ENCODE measurements at places on chromosomes 12 and 14.

DNA sequence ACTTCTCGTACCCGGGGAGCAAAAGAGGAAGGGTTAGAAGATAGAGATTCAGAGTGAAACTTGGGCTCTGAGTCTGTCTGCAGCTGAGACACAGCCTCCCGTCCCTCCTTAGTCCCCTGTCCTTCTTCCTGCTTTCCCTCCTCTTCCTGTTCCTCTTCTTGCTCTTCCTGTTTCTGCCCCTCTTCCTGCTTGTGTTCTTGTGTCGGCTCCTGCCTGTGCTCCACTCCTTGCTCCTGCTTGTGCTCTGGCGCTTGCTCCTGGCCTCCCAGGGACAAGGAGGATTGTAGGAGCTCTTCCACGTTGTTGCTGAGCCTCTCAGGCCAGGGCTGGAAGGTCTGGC lies 3.0 kb downstream of the ACRBP start:
- DNase-seq: no peak

DNA sequence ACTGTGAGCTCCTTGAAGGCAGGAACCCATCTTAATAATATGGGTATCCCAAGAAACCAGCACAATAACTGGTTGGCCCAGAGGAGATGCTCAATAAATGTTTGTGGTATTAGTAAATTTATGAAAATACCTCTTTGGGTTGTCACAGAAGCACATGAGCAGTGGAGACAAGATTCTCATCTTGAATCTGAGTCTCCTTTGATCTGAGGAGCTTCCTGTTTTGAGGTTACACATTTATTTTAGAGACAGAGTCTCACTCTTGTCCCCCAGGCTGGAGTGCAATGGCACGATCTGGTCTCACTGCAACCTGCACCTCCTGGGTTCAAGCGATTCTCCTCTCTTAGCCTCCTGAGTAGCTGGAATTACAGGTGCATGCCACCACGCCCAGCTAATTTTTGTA lies 247.4 kb downstream of the NRXN3 start:
- no peak for DNase-seq

DNA sequence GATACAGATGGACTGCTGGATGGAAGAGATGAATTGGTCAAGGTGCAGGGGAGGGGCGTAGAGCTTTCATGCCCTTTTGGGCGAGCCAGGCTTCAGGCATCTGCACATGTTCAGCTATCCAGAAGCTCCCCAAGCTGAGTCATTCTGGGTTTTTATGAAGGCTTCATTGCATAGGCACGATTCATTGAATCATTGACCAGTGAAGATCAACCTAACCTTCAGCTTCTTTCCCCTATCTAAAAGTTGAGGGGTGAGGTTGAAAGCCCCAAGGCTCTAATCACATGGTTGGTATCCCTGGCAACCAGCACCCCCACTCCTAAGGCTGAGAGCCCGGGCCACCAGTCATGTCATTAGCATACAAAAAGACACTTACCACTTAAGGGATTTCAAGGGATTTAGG lies 36.3 kb downstream of the RPS29 start:
- no peak for DNase-seq

DNA sequence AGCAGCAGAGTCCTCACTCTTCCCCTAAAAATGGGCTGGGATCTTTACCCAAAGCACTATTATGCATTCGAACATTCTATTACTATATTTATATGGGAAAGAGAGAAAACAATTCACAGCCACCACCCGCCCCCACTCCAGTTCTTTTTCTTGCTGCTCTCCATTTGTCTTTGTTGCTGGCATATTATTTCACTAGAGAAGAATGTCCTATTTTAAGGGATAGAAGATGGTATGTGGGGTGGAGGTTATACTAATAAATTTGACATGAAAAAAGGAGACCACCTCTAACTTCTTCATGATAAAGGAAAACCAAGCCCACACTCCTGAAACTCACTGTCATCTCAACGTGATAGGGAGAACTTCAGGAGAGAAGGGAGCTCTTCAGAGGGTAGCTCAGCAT lies 28.5 kb upstream of the NTF3 start:
- no peak for DNase-seq

DNA sequence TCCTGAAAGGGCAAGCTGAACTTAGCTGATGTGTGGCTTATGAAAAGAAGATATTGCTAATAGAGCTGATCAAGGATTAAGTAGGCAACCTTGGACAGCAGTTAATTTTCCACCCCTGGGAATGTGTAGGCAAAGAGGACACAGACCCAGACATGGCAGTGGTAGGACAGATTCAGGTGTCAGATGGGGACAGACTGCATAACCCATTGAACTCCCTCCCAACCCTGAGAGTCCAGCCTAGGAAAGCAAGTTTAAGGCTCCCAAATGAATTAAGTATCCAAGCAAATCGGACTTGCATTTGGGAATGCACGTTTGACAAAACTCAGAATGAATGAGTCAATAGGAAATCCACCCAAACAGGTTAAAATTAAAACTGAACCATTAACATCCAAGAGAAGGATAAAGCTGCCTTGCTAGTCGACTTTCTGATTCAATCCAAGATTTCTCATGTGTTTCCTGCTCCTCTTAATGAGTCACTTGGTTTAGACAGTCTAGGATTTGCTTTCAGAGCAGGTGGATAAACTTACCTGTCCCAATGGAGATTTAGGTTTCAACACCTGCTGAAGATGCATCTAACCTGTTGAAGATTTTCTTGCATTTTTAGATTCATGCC lies 385.4 kb downstream of the CCDC91 start:
- no peak for DNase-seq

- DNase-seq: no peak
Observed at GRCh38 chr12:89064780-89065179, 287.5 kb downstream of the DUSP6 start.

DNA sequence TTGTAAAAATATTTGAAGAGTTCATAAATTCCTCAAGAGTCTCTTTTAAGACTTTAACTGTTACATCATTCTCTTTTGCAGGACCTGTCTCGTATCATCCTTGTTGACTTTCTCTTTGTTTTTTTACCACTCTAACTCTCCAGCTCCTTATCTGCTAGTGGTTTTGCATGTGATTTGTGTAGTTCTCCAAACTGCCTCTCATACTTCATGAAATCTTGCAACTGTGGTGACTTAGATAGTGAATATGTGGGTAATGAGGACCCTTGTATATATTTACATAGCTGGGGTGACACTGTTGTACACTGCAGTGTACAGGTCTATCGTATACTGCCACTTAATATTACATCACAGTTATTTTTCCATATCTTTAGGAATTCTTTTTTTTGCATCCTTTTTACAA lies 40.2 kb upstream of the EMP1 start:
- DNase-seq: no peak

GRCh38 chr12:56119361-56119796 lies 1.3 kb downstream of the ZC3H10 start:
- DNase-seq: peak; percentile 60

GRCh38 chr12:10242539-10242938 lies 29.9 kb downstream of the GABARAPL1 start:
- no peak for DNase-seq

DNA sequence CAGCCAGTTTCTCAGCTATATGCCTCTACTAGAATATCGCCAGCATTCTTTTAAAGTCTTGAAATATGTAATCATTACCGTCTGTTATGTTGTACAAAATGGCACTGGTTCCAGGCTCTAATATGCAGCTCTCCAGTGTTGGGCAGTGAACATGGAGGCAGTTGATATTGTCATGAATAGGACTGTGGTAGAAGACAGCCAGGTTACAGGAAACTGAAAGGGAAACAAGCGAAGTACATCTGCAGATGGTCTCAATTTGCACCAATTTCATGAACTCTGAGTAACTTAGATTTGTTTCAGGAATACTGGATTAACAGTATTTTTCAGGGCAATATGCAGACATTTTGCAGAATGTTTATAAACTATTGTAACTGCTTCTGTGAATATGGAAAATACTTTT lies 13.4 kb upstream of the KLHL42 start:
- DNase-seq: no peak

GRCh38 chr12:1044199-1044598 lies 53.2 kb downstream of the ERC1 start:
- no peak for DNase-seq

GRCh38 chr12:1972856-1973317 lies 31.4 kb downstream of the DCP1B start:
- no peak for DNase-seq

GRCh38 chr12:22029991-22030390 lies 16.0 kb upstream of the CMAS start:
- no peak for DNase-seq

DNA sequence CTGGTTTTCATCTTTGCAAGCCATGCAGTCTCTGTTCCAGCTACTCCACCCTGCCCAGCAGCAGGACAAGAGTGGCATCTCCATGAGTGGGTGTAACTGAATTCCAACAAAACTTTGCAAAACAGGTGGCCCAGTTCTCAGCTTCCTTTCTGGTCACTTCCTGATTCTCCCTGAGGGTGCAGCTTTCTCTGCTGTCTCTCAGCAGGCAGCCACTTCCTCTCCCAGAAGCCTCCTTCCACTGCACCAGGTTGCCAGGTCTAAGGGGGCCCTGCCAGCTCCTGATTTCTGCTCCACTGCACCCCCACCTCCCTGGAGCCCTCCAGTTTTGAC lies 341.0 kb upstream of the FKBP4 start:
- no peak for DNase-seq

DNA sequence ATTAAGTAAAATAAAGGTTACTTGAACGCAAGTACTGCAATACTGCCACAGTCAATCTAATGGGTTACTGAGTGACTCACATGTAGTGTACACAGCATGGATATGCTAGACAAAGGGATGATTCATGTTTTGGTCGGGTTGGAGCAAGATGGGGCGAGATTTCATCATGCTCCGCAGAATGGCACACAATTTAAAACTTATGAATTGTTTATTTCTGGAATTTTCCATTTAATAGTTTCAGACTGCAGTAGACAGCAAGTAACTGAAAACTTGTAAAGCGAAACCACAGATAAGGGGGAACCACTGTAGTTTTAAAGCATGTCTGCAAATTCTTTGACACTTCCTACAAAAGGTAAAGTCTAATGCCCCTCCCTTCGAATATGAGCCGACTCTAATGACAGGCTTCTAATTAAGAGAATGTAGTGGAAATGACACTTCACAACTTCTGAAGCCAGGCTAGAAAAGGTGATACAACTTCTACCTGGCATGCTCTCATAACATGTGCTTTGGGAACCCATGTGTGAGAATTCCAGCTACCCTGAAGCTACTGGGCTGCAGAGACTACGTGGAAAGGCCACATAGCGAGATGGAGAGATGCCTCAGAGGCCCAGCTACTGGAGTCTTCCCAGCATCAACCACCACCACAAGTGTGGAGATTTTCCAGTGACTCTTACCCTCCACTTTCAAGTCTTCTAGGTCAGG lies 13.9 kb upstream of the TCP11L2 start:
- peak; percentile 53 for DNase-seq

- no peak for DNase-seq
Observed at GRCh38 chr12:54217774-54218241, 29.0 kb upstream of the SMUG1 start.

- DNase-seq: no peak
Observed at GRCh38 chr12:11773889-11774677, 124.6 kb downstream of the ETV6 start.

DNA sequence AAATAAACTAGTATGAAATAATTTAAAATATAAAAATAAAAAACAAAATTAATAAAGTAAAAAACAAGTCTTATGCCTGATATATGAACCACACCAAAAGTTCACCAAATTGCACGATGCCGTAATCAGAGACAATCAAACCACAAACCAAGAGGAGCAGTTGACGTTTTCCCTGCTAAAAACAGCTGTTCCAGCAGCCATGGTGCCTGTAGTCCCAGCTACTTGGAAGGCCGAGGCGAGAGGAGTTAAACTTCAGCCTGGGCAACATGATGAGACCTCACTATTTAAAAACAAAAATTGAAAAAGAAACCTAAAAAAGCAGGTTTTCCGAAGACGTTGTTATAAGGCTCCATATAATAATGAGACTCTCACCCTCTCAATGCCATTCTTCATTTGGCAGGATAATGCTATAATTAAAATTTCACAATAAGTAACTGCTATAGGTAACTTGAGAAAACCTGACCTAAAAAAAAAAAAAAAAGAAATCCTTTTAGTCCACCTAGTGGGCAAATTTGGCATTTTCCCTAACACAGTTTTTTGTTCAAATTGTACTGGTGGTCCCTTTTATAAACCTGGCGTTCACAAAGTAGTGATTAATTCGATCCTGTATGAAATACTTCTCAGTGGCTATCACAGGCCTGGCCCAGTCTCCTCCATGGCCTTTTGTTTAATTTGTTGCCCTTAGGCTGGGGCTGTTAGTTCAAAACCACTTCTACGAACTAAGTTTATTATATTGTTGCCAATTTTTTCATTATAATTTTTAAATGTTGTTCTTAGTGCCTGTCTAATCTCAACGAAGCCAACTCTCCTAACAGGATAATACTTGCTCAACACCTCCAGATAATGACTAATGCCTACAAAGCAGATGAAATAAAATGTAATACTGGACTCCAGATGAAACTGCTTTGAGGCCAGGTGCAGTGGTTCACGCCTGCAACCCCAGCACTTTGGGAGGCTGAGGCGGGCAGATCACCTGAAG lies 62.1 kb downstream of the TNFAIP2 start:
- DNase-seq: no peak

GRCh38 chr14:96393071-96393691 lies 1.3 kb downstream of the AK7 start:
- DNase-seq: no peak

DNA sequence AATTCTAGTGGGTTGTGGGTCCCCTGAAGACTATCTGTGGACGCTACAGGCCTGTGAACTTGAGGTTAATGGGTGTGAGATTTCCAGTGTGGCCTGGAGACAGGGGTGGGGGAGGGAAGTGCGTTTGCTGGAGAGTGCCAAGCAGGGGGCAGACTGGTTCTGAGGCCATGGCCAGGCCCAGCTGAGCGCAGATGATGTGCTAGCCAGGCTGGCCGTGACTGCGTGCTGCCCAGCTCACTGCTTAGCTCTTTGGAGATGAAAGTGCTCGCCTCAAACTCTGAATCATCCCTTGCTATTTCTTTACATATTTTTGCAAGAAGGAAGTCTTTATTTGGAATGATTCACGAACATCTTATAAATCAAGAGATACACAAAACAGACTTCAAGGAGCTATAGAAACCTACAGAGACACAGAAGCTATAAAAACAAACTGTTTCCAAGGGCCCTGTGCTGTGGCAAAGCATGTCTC lies 75.2 kb upstream of the PLEKHG3 start:
- no peak for DNase-seq

DNA sequence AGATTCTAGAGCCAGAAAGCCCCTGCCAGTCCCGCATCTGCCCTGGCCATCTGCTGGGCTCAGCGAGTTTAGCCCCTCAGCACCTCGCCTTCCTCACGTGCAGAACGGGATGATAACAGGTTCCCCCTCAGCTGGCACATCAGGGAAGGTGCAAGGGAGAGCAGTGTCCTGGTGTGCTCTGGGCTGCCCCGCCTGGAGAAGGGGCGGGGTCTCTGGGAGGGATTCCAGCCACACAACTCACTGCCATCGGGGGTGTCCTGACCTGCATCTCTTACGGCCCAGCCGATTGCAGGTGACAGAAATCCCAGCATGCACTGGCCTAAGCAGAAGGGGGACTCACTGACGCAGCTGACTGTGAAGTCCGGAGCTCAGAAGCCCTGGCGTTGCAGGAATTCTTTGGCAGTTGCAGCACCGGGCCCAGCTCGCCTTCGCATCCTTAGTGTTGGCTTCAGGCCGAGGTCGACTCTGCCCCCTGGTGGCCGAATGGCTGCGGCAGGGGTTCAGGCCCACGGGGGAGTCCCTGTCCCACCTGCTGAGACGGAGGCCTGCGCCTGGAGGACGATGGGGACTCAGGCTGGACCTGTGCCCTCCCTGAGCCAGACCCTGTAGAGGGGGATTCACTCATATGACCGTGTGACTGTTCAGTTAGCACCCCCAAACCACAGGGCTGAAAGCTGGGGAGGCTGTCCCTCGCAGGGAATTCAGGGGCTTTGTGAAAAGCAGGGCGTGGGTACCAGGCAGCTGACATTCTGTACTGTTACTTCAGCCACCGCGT lies 178.6 kb downstream of the ADGRD1 start:
- DNase-seq: peak; percentile 77
